ENCODE measurements at places on chromosomes 7 and 10.

DNA sequence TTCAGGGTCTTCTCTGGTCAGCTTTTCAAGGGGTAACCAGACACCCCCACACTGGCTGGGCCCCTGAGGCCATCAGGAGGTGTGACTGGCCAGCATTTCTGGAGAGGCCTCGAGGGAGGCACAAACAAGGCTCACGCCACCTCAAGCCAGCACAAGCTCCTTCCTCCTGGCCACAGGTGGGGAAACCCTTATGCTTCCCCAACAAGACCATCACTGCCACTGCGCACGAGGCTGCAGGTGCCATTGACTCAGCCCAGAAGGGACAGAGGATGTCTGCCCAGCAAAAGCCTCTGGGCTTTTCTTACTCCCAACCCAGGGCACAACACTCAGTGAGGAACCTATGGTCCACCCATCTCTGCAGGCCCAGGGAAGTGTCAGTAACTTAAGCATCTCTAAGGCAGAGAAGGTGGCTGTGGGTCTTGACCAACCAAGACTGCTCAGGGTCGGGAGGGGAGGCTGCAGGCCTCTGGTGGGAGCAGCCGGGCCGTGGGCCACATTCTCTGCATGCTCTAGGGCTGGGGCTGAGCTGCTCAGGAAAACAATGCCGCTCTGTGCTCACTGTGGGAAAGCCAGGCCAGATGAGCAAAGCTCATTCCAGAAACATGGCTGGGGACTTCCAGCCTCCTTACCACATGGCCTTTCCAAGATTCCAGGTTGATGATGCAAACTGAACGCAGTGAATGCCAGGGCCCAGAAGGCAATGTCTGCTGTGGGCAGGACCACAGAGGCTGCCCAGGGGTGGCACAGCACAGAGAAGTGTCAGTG lies 24.2 kb upstream of the RASSF4 start:
- DNase-seq = no peak

DNA sequence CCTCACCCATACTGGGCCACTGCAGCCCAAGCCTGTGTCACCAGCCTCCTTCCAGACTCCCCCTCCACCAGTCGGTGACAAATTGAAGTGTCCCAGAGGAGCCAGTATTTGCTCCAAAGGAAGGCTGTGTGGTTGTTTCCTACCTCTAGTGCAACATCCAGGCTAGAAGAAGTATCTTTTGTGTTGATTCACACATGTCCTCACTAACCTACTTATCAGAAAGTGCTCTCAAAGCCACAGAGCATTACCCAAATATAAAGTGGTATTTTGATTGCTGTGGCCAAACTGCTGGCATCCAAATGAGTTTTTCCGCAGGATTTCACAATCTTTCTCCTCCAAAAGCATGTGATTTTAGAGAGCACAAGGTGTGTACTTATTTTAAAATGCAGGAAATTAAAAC lies 134.8 kb downstream of the CUL2 start:
- no peak for DNase-seq

- DNase-seq = no peak
Measured at GRCh38 chr7:55339033-55340000, 25.8 kb upstream of the LANCL2 start.

DNA sequence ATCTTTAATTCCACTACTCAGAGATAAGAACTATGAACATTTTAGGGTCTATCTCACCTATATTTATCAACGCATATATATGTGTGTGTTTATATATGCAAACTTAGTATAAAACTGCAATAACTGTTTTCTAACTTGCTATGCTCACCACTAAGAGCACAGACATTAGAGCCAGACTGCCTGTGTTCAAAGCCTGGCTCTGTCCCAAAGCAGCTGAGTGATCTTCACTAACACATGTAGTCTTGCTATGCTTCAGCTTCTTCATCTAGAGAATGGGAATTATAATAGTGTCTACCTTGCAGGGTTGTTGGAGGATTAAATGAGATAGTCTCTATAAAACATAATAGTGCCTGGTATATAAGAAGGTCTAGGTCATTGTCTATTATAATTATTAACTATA lies 165.5 kb downstream of the MAGI2 start:
- DNase-seq = no peak

GRCh38 chr10:111873041-111873440 lies 310.5 kb downstream of the GPAM start:
- no peak for DNase-seq

DNA sequence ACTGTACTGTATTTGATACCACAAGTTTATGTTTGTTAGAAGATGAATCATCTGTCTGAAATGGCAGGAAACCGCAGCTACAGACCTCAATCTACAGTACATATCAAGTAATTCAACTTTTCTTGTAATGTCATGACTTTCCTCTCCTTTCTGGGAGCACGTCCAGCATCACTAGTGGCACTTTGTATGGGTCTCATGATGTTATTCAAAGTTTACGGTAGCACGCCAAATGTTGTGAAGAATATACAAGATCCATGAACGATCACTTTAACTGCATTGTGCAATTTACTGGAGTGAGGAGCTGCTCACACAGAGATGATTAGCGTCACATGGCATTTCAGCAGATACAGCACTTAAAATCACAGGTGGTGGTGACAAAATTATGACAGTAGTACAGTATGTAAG lies 257.8 kb upstream of the GNAI1 start:
- DNase-seq = no peak

DNA sequence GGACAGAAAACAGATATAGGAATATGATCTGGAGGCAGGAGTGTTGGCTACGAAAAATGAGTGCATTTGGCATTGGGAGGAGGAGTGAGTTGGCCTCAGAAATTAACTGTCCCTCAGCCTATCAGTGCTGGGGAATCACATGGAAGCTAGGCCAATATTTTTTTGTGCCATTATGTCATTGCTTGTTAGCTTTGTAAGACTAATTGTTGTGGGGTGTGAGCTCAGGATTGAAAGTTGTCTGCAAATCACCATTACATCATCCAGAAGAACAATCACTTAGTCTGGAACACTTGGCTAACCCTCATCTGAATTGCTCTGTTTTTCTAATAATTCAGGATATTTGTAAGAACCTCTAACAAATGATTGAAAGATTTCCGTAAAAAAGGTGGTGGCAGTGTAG lies 45.2 kb upstream of the SEMA3D start:
- no peak for DNase-seq

DNA sequence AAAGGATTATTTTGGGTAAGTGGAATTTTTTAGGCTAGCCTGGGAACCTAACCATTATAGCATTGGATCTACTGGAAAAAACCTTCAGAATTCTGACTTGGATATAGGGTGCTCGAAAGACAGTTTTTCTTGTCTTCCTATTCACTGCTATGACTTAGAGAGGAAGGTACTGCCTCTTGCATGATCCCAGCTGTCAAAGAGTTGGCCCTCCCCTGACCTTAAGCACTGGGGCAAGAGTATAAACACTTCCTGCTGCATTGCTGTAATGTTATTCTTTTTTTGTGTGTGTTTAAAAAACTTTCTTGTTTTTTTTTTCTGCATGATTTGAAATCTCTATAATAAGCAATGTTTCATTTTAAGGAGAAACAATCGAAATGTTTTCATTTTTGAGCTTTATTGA lies 113.0 kb downstream of the LRMDA start:
- no peak for DNase-seq

DNA sequence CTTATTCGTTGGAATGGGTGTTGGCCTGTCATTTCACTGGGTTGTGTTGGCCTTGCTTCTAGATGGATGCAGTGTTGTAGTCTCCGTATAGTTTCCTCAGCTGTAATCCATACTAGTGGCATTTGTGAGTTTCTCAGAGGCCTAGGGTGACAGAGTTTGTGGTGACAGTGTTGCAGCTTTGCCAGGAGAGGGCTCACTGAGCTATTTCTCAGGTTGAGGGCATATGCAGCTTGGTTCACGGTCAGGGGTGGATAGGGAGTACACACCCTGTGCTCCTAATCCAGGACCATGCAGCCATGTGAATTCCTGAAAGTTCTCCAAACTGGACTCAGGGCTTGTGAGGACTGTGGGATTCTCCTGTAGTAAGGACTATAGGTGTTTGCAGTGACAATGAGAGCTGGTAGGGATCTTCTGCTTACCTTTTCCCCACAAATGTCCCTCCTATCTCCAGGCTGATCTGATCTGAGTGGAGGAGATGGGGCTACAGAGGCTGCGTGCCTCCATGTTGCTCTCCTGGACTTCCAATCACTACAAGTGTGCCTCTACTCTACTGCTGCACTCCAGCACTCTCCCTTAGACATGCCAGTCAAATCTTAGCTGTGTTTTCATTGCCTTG lies 229.0 kb downstream of the STK31 start:
- no peak for DNase-seq

DNA sequence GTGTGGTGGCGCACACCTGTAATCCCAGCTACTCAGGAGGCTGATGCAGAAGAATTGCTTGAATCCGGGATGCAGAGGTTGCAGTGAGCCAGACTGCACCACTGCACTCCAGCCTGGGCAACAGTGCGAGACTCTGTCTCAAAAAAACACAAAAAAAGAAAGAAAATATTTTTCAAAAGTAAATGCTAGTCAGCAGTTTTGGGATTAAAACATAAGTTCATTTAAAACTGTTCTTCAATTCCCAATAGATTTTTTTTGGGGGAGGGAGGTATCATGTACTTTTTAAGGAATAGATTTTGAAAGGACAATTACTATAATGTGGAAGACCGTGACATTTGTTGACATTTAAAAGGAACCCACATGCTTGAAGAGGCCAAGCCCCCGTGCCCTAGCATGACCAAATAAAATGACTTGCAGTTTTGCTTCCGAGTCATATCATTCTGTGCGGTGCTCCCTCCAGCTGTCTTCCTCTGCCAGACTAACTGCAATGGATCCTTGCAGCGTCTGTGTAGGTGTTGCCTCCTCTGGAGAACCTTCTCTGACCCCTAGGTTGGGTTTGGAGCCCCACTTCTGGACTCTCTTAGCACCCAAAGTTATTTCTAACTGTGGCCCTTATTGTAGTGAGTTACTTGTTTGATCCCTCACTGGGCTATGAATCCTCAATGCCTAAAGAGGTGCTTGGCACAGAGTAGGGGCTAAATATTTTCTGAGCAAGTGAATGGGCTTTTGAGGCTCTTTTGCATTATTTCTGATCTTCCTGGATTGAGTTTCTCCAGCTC lies 17.4 kb upstream of the HPS1 start:
- no peak for DNase-seq

- no peak for DNase-seq
Measured at GRCh38 chr7:130433301-130433700, 7.5 kb downstream of the CEP41 start.

DNA sequence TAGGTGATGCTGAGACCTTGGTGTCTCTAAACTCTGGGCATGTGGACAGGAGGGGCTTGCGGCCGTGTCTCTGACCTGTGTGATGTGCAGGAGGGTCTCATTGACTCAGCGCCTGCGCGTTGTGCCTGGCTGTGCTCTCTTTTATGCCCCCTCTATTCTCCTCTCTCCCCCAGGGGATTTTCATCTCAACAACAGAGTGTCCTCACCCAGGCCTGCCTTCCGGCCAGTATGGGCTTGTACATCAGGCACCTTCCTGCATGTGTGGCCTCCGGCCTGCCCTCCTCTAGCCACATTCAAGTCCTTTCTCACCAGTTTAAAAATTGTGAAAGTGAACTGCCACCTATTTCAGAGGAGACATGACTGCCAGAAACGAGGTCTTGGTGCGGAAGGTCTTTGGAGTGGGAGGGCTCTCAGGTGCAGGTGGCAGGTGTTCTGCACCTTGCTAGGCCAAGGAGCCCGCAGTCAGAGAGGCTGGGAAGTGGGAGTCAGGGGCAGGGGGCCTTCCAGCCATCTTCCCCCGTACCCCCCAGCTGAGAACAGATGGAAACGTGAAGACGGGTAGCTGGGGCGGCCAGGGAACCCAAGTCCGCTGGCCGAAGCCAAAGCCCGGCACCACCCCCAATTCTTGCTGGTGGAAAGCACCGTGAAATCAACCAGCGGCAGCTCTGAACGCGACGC lies 531 bp upstream of the INTS15 start:
- no peak for DNase-seq

DNA sequence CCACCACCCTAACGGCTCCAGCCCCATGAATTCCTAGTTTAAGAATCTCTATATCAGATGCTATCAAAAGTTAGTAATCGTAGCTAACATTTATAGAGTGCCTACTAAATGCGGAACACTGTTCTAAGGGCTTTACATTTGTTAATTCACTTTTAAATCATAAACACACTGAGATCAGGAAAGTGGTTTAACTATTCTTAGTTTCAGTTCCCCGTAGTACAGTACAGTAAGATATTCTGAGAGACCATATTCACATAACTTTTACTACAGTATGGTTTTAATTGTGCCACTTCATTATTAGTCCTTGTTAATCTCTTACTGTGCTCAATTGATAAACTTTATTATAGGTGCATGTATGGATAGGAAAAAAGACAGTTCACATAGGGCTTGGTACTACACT lies 22.5 kb downstream of the SYPL1 start:
- no peak for DNase-seq

DNA sequence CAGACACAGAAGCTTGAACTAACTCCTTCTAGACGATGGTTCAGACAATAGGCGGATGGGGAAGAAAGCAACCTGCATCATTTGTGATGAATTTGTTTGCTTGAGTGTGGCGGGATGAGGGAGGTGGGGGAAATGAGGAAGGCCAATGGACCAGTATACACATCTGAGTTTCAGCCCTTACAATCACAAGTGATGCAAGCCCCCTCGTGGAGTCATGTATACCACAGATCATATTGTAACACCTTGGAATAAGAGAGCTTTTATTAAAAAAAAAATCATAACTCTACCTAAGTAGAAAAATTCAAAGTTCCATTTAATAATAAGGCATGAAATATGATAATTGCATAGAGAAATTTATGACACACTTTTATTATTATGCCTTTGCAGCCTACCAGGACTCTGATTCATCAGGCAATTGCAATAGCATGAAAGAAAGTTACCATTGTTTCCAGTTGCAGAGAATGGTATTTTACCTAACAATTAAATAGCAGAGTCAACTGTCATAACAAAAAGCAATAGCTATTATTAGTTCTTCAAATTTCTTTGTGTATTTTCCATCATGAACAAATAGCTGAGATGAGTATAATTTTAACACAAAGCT lies 230.2 kb upstream of the AKR1E2 start:
- no peak for DNase-seq

DNA sequence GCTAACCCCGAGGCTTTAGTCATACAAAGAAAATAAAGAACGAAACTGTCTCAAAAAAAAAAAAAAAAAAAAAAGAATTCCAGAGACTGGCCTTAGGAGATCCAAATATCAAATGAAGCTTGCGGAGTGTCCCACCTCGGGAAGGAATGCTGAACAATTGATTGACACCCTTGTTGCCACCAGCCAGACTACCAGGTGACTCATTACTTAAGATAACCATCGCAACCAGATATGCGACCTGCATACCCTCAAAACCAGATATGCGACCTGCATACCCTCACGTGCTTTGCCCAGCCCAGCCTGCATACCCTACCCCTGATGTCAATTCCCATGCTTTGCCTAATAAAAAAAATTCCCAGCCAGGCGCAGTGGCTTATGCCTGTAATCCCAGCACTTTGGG lies 2.7 kb upstream of the PRKRIP1 start:
- no peak for DNase-seq

Measured in stimulated activated CD4-positive, alpha-beta T cell treated with anti-CD3 and anti-CD28 coated beads, Interleukin-2, amount 100 ng/mL, for 48 hours (primary cell).